ENCODE measurements at places on chromosomes 6 and 20.

DNA sequence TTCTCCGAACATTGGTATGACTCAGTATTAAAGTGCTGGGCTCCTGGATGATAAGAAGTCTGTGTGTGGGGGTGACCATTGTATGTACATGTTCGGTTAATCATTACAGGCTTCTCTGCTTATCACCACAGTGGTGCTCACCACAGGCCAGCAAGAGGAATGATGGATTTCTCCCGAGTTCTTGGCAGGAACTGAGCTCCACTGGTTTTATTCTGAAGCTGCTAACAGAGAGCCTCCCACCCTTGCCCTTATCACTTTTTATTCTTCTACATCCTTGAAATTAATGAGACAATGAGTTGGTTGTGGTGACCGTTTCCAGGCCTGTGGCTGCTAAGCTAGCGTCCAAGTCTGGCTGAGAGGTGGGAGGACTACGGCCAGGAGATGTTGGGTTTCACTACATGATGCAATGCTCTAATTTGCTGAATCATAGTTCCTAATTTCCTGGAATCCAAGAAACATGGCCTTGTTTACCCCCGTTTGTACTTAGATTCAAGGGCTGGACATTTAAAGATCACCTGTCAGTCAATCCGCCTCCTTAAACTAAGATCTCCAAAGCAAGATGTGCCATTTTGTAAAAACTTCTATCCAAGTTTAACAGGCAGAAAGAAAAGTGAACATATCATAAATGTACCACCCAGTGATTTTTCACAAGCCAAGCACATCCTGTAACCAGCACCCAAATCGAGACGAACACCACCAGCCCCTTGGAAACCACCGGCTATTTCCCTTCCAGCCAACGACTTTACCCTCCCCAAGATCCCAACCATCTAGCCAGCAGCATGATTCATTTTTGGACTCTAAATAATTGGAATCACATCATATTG lies 172.5 kb downstream of the FOXA2 start:
- DNase-seq: no peak

DNA sequence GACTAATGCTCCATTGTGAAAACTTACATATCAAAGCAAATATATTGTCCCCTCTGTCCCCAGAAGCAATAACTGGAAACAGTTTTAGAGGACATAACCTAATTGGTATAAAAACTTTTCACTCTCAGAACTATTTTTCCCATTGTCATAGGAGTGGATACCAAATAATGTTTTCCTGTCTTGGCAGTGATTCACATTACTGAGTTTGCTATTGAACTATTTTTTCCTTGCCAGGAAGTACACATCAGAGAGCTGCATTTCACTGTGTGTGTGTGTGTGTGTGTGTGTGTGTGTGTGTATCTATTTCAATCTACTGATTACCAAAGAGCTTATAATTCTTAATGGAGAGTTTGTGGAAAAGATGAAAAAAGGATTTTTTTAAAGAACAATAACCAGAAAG lies 45.4 kb downstream of the AKAP12 start:
- DNase-seq: no peak

- no peak for DNase-seq
Observed at GRCh38 chr6:93193868-93194267, 225.5 kb downstream of the EPHA7 start.

DNA sequence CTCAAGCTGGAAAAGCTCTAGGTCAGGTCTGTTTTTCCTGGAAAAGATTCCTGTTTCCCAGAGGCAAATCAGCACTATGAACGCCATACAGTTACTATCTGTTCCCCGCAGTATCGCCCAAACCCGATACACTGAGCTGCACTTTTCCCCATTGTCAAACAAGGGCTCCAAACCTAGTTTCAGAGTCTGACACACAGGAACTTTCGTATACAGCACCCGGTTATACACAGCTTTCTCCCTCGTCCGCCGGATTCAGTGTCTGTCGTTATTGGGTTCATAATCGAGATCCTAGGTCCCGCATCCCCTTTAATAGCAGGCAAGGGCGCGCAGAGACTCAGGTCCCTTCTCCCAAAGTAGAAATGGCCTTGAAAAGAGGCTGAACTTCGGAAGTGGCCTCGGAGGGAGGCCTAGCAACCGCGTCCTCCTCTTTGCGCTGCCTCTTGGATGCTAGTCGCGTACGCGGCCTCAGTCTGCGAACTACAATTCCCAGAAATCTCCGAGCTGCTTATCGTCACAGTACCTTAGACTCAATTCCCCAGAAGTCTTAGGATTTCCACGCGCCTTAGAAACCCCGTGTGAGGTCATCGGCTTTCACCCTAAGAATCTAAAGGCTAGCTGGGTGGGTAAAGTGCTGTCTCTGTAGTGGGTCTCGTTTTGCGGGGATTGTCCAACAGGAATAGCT lies 34.2 kb downstream of the ZNF391 start:
- DNase-seq: no peak

- no peak for DNase-seq
Observed at GRCh38 chr6:88359530-88360202, 193.5 kb upstream of the CNR1 start.

GRCh38 chr20:61645732-61646131 lies 393.7 kb downstream of the CDH4 start:
- no peak for DNase-seq

DNA sequence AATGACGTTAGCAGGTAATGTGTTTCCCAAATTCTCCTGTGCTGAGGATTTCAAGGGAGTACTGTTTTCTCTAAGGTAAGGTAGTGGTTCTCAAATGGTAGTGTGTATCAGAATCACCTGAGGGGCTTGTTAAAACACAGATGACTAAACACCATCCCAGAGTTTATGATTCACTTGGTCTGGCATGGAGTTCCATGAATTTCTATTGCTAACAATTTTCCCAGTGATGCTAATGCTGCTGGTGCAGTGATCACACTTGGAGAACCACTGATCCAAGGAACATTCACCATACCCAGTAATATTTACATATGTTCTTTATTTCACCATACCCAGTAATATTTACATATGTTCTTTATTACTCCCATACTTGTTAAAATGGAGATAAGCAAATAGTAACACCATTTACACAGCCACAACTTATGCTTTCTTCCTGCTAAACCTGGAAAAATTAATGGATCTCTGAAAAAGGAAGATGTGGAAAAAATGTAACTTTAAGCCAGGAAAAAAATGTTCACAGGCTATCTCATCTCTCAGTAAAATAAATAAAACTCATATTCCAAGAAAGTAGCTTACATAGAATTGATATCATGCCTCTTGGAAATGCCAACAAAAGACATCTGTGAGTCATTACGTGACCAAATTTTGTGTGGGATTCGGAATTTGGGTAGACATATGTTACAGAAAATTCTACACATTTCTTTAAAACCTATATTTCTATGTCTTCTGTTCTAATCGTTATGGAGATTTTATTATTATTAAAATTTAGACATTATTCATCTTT lies 129.5 kb downstream of the MMUT start:
- no peak for DNase-seq

GRCh38 chr6:83370567-83370966 lies 60.3 kb downstream of the ME1 start:
- no peak for DNase-seq

- no peak for DNase-seq
Observed at GRCh38 chr20:4508773-4509172, 212.9 kb upstream of the PRND start.

GRCh38 chr6:89350281-89350966 lies 2.1 kb downstream of the UBE2J1 start:
- no peak for DNase-seq

- no peak for DNase-seq
Observed at GRCh38 chr6:149046822-149047246, 270.7 kb upstream of the TAB2 start.

- no peak for DNase-seq
Observed at GRCh38 chr20:32507998-32508774, 76.9 kb downstream of the NOL4L start.

GRCh38 chr20:51193066-51193772 lies 170.3 kb upstream of the KCNG1 start:
- no peak for DNase-seq

DNA sequence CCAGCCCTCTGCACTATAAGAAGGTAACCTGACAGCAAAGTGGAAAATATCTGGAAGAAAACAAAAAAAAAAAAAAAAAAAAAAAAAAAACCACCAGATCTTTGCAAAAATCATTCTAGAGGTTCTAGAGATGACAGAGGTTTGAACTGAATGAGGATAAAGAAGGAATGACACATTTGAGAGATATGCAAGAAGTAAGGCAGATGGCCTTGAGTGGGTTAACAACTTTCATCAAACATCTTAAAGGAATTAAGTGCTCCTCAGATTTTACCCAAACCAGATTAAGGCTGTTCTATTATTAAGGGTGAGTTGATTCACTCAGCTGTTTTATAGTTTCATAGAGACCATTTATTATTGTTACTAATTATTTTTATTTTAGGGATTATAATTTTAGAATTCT lies 62.0 kb downstream of the RSPO3 start:
- no peak for DNase-seq

DNA sequence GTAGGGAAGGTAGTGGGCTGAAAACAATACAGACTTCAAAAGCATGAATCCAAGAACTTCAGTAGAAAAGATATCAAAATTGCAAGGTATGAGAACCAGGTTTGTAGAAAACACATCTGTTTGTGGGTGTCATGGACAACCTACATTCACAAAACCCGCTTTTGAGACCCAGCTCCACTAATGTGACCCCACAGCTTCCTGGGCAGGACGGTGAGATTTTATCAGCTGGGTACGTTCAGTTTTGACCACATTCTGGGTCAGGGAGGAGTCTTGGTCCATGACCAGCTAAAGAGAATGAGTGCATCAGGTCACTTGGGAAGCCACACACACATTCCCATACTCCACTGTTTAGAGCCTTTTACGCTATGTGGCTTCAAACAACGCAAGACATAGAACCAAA lies 77.1 kb downstream of the BCAS1 start:
- no peak for DNase-seq

DNA sequence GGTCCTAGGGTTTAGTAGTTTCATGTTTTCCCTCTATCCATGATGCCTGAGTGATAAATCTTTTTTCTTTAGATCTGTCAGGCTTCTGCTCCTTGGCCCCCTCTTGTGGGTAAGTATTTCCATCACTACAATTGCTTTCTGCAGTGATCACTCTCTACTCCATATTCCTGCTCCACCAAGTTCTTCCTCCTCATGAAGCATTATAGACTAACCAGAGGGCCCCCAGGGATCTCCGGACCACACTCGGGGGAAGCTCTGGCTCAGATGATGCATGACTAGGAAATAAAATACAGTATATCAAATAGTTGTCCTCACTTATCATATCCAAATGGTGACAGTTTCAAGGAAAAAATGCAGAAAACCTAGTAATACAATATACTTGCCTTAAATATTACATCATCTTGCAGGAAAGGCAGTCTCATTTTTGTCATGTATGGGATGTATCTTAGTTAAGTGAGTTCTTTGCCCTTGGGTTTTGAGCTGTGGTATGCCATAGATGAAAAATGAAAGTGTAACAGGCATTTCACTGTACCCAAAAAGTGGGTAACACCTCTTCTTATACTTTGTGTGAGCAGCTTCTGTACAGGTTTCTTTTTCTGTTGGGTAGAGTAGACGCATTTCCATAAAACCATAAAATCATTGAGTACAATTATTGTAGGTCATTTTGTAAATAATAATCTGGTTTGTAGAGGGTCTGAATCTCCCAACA lies 200.9 kb upstream of the EYA4 start:
- no peak for DNase-seq

DNA sequence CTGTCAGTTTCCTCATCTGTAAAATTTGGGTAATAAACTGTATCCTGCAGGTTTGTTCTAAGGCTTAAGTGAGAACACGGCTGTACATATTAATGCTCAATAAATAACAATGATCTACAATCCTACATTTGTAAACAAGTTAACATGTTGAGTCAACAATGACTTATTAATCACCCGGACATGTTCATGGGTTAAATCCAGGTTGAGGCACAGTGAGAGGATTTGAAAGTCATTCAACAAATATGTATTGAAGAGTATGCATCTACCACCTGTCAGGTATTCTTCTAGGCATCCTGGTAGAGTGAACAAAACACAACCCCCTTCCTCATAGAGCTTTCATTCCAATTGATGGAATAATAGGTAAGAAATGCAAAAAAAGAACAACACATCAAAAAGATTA lies 554.7 kb upstream of the SLC35B3 start:
- DNase-seq: no peak

GRCh38 chr6:88403486-88403885 lies 237.3 kb upstream of the CNR1 start:
- no peak for DNase-seq

GRCh38 chr6:152057832-152058498 lies 250.5 kb downstream of the ESR1 start:
- DNase-seq: no peak

DNA sequence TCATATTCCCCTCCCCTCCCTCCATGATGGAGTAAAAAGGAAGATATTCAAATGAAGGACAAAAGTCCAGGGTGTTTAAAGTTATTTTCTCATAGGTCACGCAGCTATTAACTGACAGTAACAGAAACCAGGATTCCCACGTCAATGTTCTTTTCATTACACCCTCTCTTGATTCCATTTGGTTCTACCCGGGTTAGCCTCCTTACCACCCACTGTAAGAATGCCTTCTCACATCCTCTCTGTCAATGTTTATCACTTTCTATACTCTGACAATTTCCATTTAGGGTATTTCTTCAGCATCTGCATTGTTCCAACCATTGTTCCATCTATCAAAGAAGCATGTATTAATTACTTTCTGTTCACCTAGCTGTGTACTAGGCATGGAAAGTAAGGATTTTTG lies 52.1 kb downstream of the NUDT3 start:
- DNase-seq: no peak

GRCh38 chr6:117491916-117492315 lies 9.4 kb downstream of the DCBLD1 start:
- DNase-seq: no peak

DNA sequence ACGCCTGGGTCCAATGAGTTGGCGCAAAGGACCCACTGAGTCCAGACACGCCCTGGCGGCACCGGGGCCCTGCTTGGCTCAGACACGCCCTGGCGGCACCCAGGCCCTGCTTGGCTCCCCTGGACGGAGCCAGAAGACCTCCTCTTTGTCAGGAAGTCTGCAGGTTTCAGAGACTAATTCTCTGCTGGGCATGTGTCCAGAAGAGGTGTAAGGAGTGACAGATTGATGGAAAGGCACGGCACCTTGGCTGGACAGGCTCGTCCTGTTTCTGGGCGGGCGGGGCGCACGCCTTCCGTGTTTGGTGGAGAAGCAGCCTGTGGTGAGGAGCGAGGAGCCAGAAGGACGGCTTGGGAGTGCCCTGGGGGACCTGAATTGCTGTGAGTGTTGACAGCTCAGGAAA lies 23.1 kb upstream of the DACT2 start:
- DNase-seq: no peak

GRCh38 chr6:111980143-111980542 lies 73.8 kb upstream of the CCN6 start:
- DNase-seq: no peak

GRCh38 chr6:108998485-108998884 lies 96.2 kb downstream of the SESN1 start:
- no peak for DNase-seq

DNA sequence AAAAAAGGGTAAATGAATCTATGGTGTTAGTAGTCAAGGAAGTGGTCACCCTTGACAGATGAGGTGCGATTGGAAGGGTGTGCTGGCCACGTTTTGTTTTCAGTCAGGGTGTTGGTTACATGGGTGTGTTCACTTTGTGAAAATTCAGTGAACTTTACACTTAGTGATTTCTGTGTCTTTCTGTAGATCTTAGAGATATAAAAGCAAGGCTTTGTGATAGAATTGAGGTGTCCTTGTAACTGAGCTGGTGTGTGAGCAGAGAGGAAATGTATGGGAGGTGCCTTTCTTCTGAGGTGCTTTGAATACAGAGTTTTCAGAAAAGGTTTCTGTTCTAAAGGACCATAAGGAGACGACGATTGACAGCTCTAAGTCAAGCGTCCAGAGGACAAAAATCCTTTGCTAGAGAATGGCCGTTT lies 90.5 kb downstream of the SAMD3 start:
- DNase-seq: peak; percentile 44
